Aorta (tissue), 5 donors: ENCODE measurements at places on chromosomes 5 and 9. TPM values are rescaled to one million over a fixed set of nuclear protein-coding genes. Genes with fewer than 3 reads are reported as not detected.
A peak's percentile ranks its signal among the peaks of the same experiment; 100 is the strongest.

DNA sequence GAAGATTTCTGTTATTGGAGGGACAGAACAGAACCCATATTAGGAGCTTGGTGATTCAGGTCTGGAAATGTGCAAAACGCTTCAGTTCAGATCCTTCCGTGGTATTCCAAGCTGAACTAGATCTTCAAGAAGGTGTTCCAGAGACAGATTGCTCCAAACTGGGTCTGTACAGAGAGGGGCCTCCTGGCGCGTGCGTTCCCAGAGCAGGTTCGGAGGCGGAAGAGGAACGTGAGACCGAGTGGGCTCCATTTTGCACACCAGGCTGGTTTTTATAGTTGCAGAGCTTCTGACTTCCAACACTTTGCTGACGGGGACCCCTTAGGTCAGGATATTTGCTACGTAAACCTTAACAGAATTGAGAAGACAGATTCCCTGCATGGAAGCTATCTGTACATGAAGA is 16.7 kb upstream of the RPL26L1 start:
- H3K27me3 ChIP-seq: no peaks in the 10 kb centered on the region
- H3K4me3 ChIP-seq: no peak overlapping the region
- no peaks in the 10 kb centered on the region for H3K4me1 ChIP-seq

DNA sequence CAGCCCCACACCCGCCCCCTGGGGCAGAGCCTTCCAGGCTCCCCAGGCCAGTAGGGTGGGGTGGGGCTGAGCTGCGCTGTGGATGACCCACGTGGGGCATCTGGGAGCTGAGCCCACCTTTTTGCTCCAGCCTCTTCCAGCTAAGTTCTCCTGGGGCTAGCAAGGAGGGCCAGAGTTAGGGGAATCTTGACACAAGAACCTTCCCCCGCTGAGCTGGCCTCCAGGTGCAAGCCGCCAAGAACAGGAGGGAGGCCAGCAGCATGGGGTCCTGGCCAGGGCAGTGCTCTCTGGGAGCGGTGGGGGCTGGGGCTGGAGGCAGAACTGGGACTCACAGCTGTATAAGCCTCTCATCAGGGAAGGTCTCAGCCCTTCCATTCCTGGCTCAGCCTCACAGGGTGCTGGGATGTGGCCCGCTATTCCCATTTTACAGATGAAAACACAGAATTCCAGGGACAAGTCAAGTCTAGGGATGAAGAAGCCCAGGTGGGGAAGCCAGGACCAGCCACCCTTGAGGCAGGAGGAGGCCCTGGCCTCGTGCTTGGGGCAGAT is 21.5 kb downstream of the SARDH start:
- no peak for DNase-seq
- no peak overlapping the region for H3K4me3 ChIP-seq
- H3K36me3 ChIP-seq: no peaks in the 10 kb centered on the region

DNA sequence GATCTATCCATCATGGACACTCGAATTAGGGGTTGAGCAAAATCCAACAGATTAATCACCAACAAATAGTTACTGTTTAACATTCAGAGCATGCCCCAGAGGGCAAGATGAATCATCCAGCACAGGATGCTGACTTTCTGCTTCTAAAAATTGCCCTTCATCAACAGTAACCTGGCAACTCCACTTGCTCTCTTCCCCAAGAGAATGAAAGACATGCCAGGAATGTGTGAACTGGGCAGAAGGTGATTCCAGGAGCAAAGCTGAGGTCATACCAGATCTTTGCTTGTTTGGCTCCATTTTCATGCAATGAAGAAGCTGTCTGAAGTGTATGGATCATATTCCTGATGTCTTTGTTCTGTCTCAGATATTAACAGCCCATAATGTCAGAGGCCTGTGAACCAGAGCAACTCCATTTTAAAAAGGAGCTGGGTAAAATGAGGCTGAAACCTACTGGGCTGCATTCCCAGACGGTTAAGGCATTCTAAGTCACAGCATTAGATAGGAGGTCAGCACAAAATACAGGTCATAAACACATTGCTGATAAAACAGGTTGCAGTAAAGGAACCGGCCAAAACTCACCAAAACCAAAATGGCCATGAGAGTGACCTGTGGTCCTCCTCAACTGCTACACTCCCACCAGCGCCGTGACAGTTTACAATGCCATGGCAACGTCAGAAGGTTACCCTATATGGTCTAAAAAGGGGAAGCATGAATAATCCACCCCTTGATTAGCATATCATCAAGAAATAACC is 2.5 kb upstream of the ZNF367 start:
- peak overlapping the region; percentile 53 for H3K27ac ChIP-seq
- H3K4me1 ChIP-seq: peaks cover 3% of the 10 kb centered on the region
- no peak overlapping the region for H3K4me3 ChIP-seq
- no peaks in the 10 kb centered on the region for H3K36me3 ChIP-seq

GRCh38 chr5:148224117-148224742 is 14.1 kb upstream of the MARCOL start:
- H3K4me3 ChIP-seq: no peak overlapping the region
- H3K27ac ChIP-seq: no peak overlapping the region
- H3K4me1 ChIP-seq: no peaks in the 10 kb centered on the region
- no peaks in the 10 kb centered on the region for H3K36me3 ChIP-seq
- no peaks in the 10 kb centered on the region for H3K27me3 ChIP-seq
- DNase-seq: no peak

DNA sequence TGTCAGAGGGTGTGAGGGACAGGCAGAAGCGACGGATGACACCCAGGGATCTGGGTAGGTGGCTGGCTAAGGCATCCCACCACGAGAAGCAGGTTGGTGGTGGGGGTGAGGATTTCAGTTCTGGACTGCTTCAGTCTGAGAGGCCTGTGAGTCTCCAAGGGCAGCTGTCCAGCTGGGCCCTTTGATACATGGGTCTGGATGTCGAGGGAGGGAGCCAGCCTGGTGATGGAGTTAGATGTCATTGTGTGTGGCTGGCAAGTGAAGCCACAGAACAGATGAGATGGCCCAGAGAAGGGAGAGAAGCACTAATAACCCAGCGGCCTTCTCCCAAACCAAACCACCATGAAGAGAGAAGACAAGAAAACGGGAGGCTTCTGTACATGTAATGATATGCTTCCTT is 11.1 kb downstream of the MED27 start:
- no peak overlapping the region for H3K27ac ChIP-seq
- H3K27me3 ChIP-seq: no peaks in the 10 kb centered on the region
- H3K4me3 ChIP-seq: no peak overlapping the region
- peaks cover 5% of the 10 kb centered on the region for H3K4me1 ChIP-seq

GRCh38 chr9:118034701-118035100 is 330.5 kb downstream of the TLR4 start:
- H3K36me3 ChIP-seq: no peaks in the 10 kb centered on the region
- no peak for DNase-seq
- H3K4me1 ChIP-seq: no peaks in the 10 kb centered on the region

The STC2 gene
- 7.9 TPM for total RNA-seq

The CFAP90 gene
- total RNA-seq: not detected
